Epithelial cell of alveolus of lung (primary cell): ENCODE measurements at places on chromosomes 13 and 19. TPM values are rescaled to one million over a fixed set of nuclear protein-coding genes. Genes with fewer than 3 reads are reported as not detected.

The PIK3R2 gene
- 20.3 and 35.1 TPM in 2 replicates for total RNA-seq

The MEIS3 gene
- total RNA-seq: 23.1 and 35.8 TPM in 2 replicates

The RGCC gene
- total RNA-seq: 31.8 and 76.5 TPM in 2 replicates

The IGFL4 gene
- total RNA-seq: not detected in 2 replicates

The ZNF121 gene
- 16.9 and 23.9 TPM in 2 replicates for total RNA-seq

The C19orf67 gene
- total RNA-seq: not detected in 2 replicates

The ZNF223 gene
- total RNA-seq: 4.1 and 4.8 TPM in 2 replicates

The LRP3 gene
- 36.7 and 48.1 TPM in 2 replicates for total RNA-seq
